ENCODE measurements at places on chromosomes 13 and 19.

DNA sequence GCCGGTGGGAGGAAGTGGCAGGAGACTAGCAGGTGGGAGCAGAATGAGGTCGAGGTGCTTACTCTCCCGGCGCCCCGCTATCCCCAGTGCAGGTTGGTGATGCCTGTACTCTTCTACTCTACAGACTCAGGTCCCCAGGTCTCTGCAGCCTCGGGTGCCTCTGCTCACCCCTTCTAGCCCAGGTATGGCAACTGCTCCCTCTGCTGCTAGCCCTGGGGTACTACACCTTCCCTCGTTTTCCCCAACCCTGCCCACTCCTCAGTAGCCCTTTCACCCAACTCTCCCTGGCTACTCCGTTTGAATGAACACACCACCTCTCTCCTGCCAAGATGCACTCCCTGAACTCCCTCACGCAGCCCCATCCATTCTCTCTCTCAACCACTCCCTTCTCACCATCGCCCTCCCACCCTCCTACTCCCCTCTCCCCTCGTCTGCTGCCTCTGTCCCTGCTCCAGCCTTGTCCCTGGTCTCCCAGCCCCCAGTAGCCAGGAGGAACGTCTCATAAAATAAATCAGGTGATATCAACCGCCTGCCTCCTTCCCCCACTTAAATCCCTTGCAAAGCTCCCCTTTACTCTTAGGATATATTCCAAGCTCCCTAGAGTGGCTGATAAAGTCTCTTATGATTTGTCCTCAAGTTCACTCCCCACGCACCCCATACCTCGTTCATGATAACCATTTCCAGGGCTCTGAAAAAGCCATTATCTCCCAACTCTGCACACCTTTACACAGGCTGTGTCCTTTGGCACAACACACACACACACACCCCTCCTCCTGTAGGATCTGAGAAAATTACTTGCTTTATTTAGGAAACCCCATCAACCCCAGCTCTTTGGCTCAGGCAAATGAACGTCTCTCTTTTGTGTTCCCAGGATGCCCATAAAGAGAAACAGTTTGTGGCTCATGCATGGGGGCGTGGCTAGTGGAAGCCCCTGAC, 8.2 kb upstream of the MEIS3 start:
- no peak for DNase-seq

DNA sequence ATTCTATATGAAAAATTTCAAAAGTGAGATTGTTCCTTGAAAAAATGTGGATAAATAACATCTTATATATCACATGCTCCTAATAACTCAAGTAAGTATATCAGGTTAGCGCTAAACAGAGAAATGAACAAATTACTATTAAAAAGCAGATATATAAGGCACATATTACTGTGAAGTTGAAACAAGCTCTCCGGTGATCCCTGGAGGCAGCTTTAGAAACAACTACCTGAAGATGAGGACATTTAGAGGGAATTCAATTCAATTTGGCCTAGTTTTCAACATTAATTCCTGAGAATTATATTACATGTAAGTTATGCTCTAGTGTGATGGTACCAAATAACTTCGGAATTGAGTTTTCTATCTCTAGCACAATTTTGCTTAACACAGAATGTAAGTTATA, 1373.6 kb upstream of the SPRY2 start:
- no peak for DNase-seq

- no peak for DNase-seq
These were observed 201.4 kb downstream of the OXGR1 start for GRCh38 chr13:96792736-96793403.

DNA sequence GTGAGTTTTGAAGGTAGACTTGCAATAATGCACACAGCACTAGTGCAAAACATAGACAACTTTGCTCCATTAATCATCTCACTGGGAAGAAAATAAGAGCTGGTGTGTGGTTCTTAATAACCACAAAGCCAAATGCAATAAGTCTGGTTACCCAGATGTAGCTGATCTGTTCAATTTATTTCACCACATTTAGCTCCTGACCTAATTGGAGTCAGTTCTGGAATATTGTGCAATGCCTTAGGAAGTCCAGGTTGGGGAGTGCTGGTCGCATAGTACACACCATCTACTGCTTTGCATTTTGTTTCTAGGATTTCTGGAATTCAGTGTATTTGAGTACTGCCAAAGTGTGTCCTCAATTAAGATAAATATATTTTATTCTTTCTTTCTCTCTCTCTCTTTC, 483.3 kb upstream of the SPRY2 start:
- DNase-seq, result no peak

GRCh38 chr19:16222806-16223205, 25.1 kb downstream of the AP1M1 start:
- DNase-seq, result no peak

DNA sequence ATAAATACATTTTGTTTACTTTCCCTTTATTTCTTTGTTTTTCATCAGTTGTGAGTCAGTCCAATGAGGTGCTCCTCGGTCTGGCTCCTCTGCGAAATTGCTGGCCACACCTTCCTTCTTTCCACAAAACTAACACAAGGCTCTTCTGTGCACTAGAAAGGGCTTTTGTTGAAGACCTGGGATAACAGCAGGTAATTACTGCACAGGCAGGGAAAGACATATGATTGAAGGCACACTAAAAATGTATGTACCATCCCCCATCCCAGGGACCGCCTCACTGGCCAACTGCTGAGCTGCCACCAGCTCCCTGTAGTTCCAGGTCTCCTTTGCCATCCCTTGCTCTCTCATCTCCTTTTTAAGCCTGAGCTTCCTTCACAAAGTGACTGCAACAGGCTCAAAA, 180.5 kb downstream of the EFNB2 start:
- DNase-seq, result no peak

GRCh38 chr13:110128546-110128945, 178.4 kb downstream of the COL4A1 start:
- no peak for DNase-seq

DNA sequence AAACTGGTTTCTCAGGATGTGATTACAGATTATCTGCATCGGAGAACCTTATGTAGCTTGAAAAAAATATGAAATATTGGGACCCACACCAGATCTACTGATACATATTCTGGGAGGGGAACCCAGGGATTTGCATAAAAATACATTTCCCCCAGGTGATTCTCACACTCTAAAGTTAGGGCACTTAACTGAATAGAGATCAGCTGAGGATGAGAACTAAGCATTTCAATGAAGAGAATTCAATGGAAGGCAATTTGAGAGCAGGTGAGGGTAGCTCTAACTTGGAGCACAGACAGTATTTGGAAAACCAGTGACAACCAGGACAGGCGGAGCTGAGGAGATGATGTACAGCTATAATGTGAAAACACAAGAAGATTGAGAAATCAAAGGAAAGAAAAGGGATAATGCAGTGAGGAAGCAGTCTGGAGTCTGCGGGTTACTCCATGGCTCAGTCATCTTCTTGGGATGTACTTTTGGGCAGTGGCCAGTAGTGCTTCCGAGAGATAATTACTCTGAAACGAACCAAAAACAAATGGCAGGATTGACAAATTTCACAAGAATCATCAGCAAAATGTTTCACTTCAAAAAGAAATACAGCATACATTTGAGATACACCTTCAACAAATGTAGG, 6.1 kb upstream of the OXGR1 start:
- no peak for DNase-seq

GRCh38 chr19:57435062-57435978, at the start of gene ZNF749:
TSS of gene ZNF749 (plus strand) at chr19:57435325. CDS start at chr19:57435579, 254 bp downstream.
- peak; percentile 98 for DNase-seq

- no peak for DNase-seq
These were observed 18.1 kb upstream of the POU2F2 start for GRCh38 chr19:42150364-42150763.

GRCh38 chr13:42656958-42657357, 83.0 kb downstream of the TNFSF11 start:
- no peak for DNase-seq

DNA sequence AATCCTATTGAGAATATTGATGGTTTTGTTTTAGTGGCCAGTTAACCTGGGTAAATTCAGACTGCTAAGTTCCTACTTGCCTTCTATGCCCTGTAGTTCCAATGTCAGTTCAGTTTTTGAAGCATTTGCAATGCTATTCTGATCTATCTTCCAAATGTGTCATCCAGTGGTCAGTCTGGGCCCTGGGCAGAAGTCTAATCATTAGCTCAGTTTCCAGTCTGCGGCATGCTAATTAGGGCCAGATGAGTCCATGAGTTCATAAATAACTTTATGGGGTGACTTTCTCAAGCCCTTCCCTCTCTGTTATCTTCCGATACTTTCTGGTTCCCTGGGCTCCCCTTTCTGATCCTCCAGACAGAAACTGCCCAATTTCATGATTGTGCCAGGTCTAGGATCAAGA, 32.7 kb downstream of the FAM187B start:
- DNase-seq, result no peak

DNA sequence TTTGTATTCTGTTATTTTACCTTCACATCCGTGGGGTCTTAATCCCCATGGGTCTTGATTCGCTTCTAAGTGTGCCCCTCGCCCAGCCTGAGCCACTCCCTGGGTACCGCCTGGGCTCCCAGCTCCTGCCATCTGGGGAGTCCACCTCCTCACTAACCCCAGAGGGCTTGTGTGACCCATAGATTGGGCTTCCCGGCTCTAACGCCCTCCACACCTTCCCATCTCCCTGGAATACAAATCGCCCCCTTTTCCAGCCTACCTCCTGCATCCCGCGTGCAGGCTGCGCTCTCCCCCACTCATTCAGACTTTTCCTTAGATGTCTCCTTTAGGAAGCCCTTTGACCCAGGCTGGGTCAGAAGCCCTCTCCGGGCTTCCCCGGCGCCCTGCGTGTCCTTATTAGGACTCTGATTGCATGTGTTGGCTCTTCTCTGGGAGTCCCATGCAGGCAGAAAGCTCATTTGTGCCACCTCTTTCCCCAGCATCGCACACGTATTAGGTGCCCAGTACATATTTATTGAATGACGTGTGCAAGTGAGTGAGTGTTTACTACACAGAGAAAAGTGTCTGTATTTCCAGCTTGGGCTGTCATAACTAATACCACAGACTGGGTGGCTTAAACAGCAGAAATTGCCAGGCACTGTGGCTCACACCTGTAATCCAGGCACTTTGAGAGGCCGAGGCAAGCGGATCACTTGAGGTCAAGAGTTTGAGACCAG, 757 bp downstream of the CCDC124 start:
- no peak for DNase-seq

DNA sequence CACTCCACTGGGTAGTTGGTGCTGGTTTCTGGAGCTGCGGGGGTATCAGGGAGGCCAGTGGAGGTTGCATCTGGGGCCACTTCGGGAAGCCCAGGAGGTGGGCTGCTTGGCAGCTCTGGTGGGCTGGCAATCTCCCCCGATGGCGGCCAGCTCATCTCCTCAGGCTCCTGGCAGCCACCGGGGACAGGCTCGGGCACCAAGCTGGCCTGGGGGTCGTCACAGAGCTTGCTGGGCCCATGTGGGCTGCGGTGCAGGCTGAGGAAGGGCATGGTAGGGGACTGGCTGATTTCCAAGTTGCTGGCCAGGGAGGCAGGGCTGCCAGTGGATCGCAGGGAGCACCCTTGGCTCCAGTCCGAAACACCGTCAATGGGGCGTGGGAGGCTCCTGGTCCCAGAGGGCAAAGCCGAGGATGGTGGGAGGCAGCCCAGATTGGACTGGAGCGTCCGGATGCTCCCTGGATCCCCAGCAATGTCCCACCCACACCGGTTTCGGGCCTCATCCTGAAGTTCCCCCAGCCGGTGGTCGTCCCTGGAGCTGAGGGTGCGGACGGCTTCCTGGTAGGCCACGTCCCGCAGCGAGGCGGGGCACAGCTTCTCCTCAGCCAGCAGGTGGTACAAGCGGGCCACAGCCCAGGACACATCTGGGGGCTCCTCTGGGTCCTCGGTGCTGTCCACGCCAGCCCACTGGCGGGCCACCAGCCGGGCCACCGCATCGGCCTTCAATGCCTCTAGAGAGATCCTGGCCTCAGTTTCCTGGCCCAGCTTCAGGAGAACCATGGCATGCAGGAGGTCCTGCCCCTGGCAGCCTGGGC, 13.8 kb downstream of the TICAM1 start:
- DNase-seq, result no peak

DNA sequence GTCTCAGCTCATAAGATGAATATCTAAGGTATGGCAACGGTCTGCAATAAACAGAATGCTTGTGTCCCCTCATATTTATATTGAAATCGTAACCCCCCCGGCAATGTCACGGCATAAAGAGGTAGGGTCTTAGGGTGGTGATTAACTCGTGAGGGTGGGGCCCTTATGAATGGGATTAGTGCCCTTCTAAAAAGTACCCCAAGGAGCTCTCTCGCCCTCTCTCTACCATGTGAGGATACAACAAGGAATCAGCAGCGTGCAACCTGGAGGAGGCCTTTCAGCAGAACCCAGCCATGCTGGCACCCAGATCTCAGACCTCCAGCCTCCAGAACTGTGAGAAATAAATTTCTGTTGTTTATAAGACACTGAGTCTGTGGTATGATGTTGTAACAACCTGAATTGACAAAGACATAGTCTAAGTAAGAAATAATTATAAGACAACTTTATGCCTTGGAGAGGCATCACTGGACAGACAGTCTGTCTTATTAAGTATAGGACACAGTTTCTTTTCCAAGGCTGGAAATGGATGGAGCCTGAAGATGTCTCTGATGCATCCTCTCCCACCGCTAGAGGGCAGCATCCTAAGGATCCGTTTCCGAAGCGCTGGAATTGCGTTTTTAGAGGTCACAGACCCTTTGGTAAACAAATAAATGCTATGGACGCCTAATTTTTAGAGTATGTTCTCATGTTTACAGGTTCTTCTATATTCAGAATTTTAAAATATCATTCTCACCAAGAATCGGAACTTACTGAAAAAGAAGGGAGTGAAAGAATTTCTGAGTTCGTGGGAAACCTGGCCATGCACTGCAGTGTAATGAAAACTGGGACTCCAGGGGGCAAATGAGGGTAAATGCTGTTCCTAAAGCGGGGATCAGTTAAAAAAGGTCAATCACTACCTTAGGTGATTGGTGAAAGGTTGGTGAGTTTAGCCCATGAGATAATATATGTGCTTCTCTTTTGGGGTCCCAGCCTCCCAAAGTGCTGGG, 13.3 kb upstream of the LEUTX start:
- no peak for DNase-seq

DNA sequence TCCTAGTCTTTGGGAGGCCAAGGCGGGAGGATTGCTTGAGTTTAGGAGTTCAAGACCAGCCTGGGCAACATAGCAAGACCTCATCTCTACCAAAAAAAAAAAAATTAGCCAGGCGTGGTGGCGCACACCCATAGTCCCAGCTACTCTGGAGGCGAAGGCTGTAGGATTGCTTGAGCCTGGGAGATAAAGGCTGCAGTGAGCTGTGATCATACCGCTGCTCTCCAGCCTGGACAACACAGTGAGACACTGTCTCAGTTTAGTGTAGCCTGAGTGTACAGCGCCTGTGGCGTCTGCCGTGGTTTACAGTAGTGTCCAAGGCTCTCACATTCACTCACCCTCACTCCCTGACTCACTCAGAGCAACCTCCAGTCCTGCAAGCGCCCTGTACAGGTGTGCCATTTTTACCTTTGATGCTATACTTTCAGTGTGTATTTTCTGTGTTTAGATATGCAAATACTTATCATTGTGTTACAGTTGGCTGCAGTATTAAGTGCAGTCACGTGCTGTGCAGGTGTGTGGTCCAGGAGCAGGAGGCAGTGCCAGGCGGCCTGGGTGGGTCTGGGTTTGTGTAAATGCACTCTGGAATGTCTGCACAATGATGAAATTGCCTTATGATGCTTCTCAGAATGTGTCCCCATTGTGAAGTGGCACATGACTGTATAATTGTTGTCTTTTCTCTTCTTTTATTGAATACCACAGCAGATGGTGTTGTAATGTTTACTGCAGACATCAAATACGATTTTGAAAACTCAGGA, 36.1 kb upstream of the DCUN1D2 start:
- no peak for DNase-seq

Measured in Right ventricle myocardium inferior (tissue), 1 donor.